ENCODE measurements at places on chromosomes 7 and 10.

DNA sequence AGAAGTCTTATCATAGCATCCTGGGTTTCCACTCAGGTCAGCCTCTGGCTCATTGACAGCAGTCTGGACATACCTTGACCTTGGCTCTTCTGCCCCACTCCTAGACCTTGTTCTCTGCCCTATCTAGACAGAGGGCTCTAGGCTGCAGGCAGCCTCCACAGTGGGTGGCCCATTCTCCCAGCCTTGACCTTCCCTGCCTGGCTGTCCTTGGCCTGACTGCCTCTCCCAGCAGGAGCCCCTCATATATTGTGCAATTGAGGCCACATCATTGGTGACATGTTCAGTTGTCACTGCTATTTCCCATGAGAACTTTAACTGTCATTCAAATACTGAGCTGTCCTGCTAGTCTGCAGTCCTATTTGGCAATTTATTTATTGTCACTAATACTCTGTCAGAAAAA is 503.4 kb downstream of the PLXNA4 start:
- H3K4me1 ChIP-seq: peaks cover 7% of the 10 kb centered on the region
- H3K4me3 ChIP-seq: no peak overlapping the region
- no peak for DNase-seq
- H3K27me3 ChIP-seq: peaks cover 27% of the 10 kb centered on the region
- no peaks in the 10 kb centered on the region for H3K36me3 ChIP-seq
- H3K27ac ChIP-seq: no peak overlapping the region

DNA sequence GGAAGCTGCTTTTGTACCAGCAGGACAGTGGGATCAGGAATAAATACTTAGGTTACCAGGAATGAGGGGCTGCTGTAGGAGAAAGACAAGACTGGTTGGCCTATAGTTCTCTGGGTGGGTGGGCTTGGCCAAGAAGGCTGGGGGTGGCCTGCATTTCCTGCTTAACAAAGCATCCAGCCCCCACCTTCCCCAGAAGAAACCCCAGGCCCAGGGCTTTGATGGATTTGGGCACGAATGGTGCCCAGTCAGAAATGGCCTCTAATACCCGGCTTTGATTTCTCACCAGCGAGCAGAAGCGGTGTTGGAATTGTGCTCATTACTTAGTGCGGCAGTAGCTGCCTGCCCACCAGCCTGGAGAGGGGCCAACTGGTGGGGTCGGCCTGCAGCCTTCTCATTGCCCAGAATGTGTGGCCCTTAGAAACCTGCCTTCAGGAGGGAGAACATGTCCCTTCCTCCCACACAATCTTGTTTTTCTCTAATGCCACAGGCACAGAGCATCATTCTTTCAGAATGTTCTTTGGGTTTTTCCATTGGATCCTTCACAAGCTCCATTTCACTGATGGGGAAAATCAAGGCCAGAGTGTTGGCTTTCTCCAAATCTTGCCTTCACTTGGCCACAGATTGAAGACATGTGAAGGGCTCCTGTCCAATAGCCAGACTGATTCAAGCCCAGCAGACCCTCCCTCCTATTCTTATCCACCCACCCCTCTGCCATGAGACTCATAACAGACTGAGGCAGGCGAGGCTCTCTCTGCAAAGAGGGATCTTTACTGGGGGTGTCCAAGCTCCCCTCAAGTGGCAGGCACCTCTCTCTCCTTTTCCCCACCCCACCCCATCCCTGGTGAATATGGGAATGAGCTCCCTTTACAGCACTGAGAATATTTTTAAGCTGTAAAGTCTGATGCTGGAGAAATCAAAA is 2.5 kb downstream of the UNC5B start:
- DNase-seq: no peak
- H3K36me3 ChIP-seq: no peaks in the 10 kb centered on the region
- no peak overlapping the region for H3K27ac ChIP-seq
- H3K27me3 ChIP-seq: peaks cover 24% of the 10 kb centered on the region
- H3K4me1 ChIP-seq: peaks cover 70% of the 10 kb centered on the region

GRCh38 chr10:557792-558328 is 131.6 kb downstream of the DIP2C start:
- H3K4me3 ChIP-seq: no peak overlapping the region
- DNase-seq: no peak
- H3K36me3 ChIP-seq: no peaks in the 10 kb centered on the region

GRCh38 chr10:31063841-31064240 is 32.2 kb upstream of the ZNF438 start:
- peaks cover 6% of the 10 kb centered on the region for H3K4me1 ChIP-seq
- H3K36me3 ChIP-seq: no peaks in the 10 kb centered on the region
- H3K27me3 ChIP-seq: no peaks in the 10 kb centered on the region
- DNase-seq: no peak
- no peak overlapping the region for H3K4me3 ChIP-seq

DNA sequence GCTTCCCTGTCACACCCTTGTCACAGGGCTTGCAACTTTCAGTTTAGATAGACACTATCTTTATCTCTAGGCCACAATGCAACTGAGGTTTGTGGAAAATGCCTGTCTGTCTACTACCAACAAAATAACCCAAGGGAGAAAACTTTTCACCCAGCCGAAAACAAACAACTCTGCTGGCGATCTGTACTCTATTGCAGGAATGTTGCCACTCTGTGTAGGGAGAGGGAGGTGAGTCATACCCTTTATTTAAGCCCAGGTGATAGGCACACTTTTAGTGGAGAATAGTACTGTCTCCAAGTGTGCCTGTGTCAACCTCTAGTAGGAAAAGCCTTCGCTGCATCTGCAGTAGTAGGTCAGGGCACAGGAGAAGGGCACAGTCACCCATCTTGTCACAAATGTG is 108.3 kb downstream of the SLC25A40 start:
- H3K4me1 ChIP-seq: no peaks in the 10 kb centered on the region
- no peaks in the 10 kb centered on the region for H3K36me3 ChIP-seq
- no peak overlapping the region for H3K27ac ChIP-seq
- no peak for DNase-seq
- no peak overlapping the region for H3K4me3 ChIP-seq
- H3K27me3 ChIP-seq: no peaks in the 10 kb centered on the region

- H3K36me3 ChIP-seq: no peaks in the 10 kb centered on the region
- peaks cover 7% of the 10 kb centered on the region for H3K27me3 ChIP-seq
- peak overlapping the region; percentile 72 for H3K27ac ChIP-seq
- H3K4me3 ChIP-seq: no peak overlapping the region
- H3K4me1 ChIP-seq: peaks cover 21% of the 10 kb centered on the region
- no peak for DNase-seq
These were observed 9.0 kb downstream of the DENND2A start for GRCh38 chr7:140631602-140632001.

DNA sequence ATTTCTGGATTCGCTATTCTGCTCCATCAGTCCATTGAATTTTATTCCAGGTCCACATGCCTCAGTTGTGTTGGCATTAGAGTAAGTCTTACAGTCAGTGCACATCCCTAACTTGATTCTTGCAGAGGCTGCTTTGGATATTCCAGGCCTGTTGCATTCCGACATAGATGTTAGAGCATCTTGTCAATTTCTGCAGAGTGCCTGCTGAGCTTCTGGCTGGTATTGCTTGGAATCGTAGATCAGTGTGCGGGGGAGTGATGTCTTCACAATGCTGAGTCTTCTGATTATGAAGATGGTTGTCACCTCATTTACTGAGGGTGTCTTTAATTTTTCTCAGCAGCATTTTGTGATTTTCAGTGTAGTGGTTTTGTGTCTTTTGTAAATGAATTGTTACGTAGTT is 45.2 kb downstream of the INPP5A start:
- no peak overlapping the region for H3K4me3 ChIP-seq
- no peak for DNase-seq
- H3K27me3 ChIP-seq: no peaks in the 10 kb centered on the region
- no peaks in the 10 kb centered on the region for H3K36me3 ChIP-seq

DNA sequence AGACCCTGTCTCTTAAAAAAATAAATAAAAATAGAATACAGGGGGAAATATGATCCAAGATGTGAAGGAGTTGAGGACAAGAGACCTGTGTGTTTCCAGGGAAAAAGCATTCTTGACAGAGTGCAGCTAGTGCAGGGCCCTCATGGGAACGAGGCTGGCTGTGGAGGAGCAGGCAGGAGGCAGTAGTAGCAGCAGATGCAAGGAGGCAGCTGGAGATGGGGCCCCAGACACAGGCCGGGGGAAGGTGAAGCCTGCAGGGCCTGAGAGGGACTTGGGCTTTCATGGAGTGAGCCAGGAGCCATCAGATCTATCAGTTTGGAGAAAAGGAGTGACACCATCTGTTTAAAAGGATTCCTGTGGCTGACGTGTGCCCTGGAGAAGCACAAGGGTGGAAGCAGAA is 71.4 kb upstream of the ZNF438 start:
- no peaks in the 10 kb centered on the region for H3K4me1 ChIP-seq
- no peaks in the 10 kb centered on the region for H3K27me3 ChIP-seq
- no peak overlapping the region for H3K27ac ChIP-seq
- no peak overlapping the region for H3K4me3 ChIP-seq

GRCh38 chr10:121927318-121927840 is 452 bp downstream of the ATE1 start:
- peaks cover 13% of the 10 kb centered on the region for H3K36me3 ChIP-seq
- peaks cover 52% of the 10 kb centered on the region for H3K4me1 ChIP-seq

DNA sequence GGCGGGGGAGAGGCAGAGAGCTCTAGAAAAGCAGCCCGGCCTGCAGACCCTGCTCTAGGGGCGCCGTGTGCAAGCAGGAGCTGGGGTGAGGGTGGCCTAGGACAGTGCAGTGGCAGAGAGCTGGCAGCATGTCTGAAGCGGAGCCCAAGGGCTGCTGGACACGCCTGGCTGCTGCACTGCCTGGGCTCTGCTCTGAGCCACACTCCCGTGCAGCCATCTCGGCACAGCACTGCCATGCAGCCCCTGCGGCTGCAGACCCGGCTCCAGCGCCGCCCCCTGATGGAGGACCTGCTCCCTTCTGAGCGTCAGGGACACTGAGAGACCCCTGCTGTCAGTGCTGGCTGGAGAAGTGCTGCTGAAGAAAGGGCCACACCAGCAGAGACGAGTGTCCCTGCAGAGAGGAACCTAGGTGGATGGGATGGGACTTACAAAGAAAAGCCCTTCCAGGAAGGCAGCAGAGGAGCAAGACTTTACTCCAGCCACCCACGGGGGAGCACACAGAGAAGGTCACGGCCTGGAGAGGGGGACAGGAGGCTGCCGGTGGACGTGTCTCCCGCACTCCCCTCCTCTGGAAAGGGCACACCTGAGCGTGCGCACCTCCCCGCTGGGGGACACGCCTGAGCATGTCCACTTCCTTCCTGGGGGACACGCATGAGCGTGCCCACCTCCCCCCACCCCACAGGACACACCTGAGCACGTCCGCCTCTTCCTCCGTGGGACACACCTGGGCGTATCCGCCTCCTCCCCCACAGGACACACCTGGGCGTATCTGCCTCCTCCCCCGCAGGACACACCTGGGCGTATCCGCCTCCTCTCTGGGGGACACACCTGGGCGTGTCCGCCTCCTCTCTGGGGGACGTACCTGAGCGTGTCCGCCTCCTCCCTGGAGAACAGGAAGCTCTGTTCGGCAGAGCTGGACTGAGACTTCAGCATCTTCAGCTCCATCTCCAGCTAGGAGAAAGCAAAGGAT is 252.9 kb downstream of the MAD1L1 start:
- H3K36me3 ChIP-seq: no peaks in the 10 kb centered on the region
- no peaks in the 10 kb centered on the region for H3K4me1 ChIP-seq
- no peak overlapping the region for H3K27ac ChIP-seq
- H3K4me3 ChIP-seq: no peak overlapping the region

DNA sequence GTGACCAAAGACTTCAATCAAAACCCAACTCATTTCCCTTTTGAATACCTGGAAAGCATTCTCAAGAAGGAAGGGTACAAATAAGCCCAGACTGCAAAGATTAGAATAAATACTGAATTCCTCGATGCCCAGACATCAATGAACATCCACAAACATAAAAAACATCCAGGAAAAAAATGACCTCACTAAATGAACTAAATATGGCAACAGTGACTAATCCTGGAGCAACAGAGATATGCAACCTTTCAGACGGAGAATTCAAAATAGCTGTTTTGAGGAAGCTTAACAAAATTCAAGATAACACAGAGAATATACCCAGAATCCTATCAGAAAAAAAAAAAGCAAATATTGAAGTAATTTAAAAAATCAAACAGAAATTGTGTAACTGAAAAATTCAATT is 43.2 kb downstream of the PCLO start:
- no peak overlapping the region for H3K27ac ChIP-seq
- H3K36me3 ChIP-seq: no peaks in the 10 kb centered on the region
- H3K4me1 ChIP-seq: no peaks in the 10 kb centered on the region
- DNase-seq: no peak
- no peaks in the 10 kb centered on the region for H3K27me3 ChIP-seq
- no peak overlapping the region for H3K4me3 ChIP-seq

GRCh38 chr7:66415659-66416265 is 210.6 kb downstream of the TPST1 start:
- H3K4me1 ChIP-seq: peaks cover 16% of the 10 kb centered on the region
- no peak overlapping the region for H3K4me3 ChIP-seq
- peaks cover 6% of the 10 kb centered on the region for H3K36me3 ChIP-seq
- no peak overlapping the region for H3K27ac ChIP-seq
- H3K27me3 ChIP-seq: no peaks in the 10 kb centered on the region
- DNase-seq: no peak

DNA sequence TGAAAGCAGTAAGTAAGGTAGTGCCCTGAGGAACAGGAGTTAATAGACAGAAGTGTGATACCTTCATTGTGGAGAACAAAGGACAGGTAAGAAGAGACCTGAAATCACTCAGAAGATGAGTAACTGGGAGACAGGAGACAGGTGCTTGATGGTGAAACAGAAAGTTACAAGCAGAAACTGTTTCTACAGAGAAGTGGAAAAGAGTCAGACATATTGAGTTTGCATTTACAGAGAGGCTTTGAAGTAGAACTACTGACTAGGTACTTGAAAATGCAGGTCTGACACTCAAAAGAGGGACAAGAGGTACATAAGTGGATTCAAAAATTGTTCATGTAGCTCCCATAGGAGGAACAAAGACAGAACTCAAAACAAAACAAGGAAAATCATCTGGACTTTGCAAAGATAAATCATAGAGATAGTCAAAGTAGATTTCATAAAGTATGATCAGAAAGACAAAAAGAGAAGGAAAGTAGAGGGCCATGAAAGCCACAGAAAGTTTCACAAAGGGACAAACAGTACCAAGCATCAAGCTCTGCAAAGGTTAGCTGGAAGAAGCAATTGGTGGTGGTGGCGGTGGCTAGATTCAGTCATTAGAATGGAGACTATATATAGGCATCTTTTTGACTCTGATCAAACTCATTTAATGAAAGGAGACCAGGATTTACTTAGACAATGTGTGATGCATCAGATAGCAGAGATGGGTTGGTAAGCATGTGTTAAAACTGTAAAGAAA is 198.4 kb downstream of the PCLO start:
- no peak overlapping the region for H3K27ac ChIP-seq
- no peaks in the 10 kb centered on the region for H3K4me1 ChIP-seq
- H3K27me3 ChIP-seq: no peaks in the 10 kb centered on the region
- DNase-seq: no peak
- H3K4me3 ChIP-seq: no peak overlapping the region

All from esophagus squamous epithelium (tissue), 5 donors.